ENCODE measurements at places on chromosomes 7 and 10.
A peak's percentile ranks its signal among the peaks of the same experiment; 100 is the strongest.

GRCh38 chr7:82362129-82362706 lies 81.4 kb downstream of the CACNA2D1 start:
- DNase-seq, result no peak

DNA sequence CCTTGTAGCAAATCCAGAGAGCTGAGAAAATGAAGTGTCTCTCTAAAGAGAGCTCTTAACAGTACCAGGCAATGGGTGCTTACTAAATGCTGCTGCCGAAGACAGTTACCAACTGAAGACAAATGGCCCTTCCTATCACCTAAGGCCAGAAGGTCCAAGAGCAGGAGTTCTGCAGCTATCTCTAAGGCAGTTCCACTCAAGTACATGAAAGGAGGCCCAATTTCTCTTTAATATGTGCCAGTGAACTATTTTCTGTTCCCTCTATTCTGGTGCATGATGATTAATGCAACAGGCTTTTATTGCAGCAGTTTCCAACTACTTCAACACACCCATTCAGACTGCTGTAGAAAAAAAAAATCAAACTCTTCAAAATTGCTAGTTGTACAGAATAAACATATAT lies 122.5 kb downstream of the SLC25A13 start:
- no peak for DNase-seq

DNA sequence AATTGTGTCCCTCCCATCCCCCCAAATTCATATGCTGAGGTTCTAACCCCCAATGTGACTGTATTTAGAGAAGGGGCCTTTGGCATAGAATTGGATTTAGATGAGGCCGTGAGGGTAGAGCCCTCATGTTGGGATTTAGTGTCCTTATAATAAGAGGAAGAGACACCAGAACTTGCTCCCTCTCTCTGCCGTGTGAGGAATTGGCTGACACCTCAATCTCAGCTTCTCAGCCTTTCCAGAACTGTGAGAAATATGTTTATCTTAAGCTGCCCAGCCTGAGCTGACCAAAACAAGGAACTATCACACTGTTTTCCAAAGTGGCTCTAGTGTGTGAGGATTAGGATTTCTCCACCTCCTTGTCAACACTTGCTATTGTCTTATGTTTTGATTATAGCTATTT lies 400.0 kb upstream of the FZD8 start:
- DNase-seq, result no peak

GRCh38 chr10:27671821-27672220 lies 73.8 kb downstream of the MKX start:
- no peak for DNase-seq

DNA sequence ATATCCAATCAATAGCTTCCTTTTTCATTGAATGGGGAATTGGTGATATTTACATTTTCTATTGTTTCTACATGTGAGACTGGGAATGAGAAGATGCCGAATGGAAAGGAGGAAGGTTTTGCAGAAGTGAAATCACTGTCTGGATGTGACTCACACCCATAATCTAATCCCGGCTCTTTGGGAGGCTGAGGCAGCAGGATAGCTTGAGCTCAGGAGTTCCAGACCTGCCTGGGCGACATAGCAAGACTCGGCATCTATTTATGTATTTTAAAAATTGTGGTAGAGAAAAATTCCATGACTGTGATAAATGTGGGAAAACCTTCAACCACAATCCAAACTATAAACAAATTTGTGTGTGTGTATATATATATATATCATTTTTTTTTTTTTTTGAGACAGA lies 10.9 kb upstream of the FIS1 start:
- DNase-seq, result no peak

DNA sequence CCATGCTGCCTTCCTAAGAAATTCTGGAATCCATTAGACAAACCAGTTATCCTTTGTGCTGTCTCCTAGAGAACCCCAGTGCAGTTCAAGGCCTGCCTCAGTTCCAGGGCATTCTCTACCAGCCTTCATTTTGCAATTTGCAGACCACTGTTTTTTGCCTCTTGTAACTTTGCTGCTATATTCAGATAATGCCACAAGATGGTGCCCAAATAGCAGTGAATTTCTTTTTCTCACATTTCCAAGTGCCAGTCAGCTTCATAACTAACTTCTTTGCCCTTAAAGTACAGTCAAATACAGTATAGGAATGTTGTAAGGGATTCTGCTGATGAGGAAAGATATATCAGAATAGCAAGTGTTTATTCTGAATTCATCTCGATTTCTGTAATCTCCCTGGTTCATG lies 25.2 kb downstream of the LOXL4 start:
- no peak for DNase-seq

GRCh38 chr7:85833066-85833465 lies 646.2 kb upstream of the SEMA3D start:
- DNase-seq, result no peak

DNA sequence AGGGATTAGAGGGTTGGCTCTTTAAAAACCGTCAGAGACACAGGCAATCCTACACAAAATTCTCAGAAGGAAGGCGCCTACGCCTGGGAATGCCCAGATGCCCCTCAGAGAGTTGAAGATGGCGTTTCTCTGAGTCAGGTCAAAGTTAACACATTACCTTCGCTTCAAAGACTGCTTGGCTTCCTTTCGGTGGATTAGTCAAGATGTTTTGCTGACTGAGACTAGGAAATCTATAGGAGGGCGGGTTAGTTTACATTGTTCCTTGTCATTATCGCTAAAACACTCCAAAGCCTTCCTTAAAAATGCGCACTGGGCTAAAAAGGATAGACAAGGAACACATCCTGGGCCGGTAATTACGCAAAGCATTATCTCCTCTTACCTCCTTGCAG lies 995 bp upstream of the CFTR start:
- no peak for DNase-seq

DNA sequence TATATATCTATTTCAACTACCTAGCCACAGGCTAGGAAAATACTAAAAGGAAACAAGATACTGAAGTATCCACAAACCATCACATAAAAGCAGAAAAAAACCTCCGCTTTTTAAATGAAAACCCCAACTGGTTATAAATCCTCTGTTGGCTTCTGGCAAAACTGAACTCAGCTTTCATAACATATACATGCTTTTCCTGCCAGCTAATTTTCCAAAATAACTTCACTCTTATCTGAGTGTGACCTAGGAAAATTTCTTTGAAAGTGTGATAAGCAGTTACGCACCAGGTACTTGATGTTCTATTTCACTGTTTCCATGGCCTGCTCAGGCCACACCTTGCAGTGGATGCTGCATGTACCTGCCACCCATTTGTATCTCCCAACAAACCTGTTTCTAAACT lies 11.8 kb downstream of the FAM3C start:
- DNase-seq, result no peak

GRCh38 chr7:94444813-94445212 lies 50.1 kb downstream of the COL1A2 start:
- no peak for DNase-seq

- peak; percentile 1 for DNase-seq
These were observed 711 bp downstream of the FAM221A start for GRCh38 chr7:23680414-23681405.

- DNase-seq, result peak; percentile 3
These were observed 448 bp upstream of the SRPK2 start for GRCh38 chr7:105389088-105389650.

GRCh38 chr7:73865738-73866445 lies 4.9 kb downstream of the TMEM270 start:
- DNase-seq, result no peak

GRCh38 chr7:35725280-35725680 lies 30.3 kb upstream of the HERPUD2 start:
- DNase-seq, result no peak

DNA sequence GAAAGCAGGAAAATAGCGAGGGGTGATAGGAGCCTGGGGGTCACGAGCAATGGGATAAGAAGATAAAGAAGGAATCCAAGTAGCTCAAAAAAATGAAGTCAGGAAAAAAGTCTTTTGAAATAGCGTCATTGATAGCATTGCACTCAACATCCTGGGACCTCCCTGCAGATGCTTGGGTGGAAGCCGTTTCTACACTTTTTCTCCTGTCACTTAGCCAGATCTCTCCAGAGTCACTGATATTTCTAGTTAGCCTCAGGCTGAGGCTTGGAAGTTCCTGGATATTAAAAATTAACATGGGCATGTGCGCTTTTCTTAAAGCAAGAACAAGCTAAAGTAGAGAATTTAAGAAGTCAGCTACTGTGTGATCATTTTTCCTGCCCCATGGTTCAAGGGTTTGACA lies 39.5 kb upstream of the CHST15 start:
- DNase-seq, result no peak

- no peak for DNase-seq
These were observed 345.0 kb upstream of the STEAP1 start for GRCh38 chr7:89809291-89809690.

GRCh38 chr10:100173035-100173434 lies 12.8 kb downstream of the ERLIN1 start:
- DNase-seq, result no peak

GRCh38 chr7:136878878-136879277 lies 10.4 kb downstream of the CHRM2 start:
- no peak for DNase-seq

- DNase-seq, result no peak
These were observed 109.5 kb upstream of the LAMB4 start for GRCh38 chr7:108239501-108240225.

DNA sequence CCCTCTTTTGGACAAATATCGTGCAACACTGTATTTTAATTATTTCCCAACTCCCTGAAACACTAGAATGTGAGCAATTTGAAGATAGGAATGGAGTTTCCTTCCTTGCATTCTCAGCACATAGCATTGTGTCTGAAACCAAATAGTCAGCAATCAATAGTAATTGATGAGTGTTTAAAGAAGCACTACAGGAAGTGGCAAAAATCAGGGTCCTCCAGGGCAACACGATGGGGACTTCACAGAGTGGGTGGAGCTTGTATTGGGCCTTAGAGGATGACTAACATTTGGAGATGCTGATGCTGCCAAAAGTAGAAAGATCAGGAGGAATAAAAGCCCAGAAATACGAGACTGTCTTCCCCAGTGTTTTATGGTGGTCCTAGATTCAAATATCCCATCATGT lies 94.9 kb downstream of the NPSR1 start:
- no peak for DNase-seq

GRCh38 chr7:131235489-131236317 lies 92.0 kb upstream of the MKLN1 start:
- DNase-seq, result peak; percentile 49

- no peak for DNase-seq
These were observed 3.2 kb upstream of the HUS1 start for GRCh38 chr7:47982610-47983009.

DNA sequence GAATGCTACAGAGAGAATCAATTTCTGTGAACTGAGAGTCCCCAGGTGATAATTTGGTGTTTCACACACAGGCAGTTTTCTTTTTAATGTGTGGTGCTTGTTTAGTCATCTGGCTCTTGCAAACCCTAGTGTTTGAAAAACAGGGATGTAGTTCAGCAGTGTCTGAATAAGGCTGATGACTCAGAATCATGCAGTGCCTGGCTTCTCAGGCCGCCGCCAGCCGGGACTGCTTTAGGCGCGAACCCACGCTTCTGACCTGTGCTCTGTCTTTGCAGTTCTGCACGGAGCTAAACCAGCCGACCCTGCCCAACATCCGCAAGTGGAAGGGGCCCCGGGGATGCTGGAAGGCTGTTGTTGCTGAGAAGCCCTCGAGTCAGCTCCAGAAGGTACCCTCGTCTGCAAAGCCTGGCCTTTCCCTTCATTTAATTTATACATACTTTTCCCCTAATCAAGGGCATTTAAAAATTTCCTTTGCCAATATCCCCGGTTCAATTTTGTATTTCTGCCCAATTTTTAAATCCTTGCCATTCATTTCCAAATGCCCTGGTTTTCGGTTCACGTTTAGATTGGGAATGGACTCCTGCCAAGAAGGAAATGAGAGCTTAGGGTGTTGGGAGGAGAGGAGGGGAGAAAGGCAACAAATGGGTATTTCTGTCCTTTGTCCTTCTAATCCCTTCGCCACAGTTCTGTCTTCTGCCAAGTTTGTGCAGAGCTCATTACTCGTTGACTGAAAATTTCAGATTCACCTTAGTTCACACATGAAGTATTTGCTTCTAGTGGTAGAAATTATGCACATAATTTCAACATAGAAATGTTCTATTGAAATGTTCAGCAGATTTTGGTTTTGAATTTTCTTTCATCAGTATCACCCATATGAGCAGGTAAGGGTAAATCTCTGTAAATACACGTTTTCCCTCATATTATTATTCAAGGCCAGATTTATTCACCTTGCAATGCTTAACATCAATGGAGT lies 108.5 kb upstream of the ANLN start:
- no peak for DNase-seq

GRCh38 chr10:71750124-71750841 lies 23.0 kb downstream of the VSIR start:
- DNase-seq, result no peak

GRCh38 chr10:17396004-17396403 lies 58.4 kb downstream of the ST8SIA6 start:
- DNase-seq, result no peak

- no peak for DNase-seq
These were observed 35.9 kb downstream of the CCDC3 start for GRCh38 chr10:12965571-12965970.

GRCh38 chr7:148478551-148478950 lies 112.0 kb upstream of the C7orf33 start:
- DNase-seq, result no peak

DNA sequence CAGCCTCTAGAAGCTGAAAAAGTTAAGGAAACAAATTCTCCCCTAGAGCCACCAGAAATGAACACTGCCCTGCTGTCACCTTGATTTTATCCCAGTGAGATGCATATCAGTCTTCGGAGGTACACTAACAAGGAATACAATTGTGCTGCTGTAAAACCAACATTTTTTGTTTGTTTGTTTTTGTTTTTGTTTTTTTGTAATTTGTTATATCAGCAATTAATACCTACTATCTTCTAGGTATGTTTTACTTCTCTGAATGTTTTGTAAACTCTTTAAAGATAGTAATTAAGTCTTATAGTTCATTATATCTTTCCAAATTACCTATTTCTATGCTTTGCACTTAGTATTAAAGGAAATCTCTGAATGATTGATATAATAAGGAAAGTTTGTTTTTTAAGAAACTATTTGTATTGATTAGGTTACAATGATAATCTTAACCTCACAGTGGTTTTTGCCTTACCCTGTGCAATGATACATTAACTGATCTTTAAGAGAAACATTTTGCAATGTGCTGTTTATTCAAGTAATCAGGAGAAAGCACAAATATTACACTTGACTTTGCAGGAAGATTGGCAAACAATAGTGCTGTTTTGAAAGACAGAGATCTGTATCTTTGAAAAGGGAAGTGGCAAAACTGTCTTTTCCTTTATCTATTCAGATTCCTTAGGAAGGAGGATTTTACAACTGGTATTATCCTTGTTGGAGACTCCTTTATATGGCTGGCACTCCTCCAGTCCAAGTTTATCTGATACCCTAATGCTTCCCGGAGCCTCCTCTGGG lies 11.3 kb upstream of the HGF start:
- no peak for DNase-seq

All from stimulated activated CD8-positive, alpha-beta memory T cell treated with anti-CD3 and anti-CD28 coated beads, Interleukin-12 subunit alpha, Interleukin-12 subunit beta, amount 100 ng/mL, for 4 hours (primary cell).